ENCODE measurements at places on chromosomes 12 and 14.

GRCh38 chr14:94394581-94395207 is 6.3 kb upstream of the SERPINA1 start:
- DNase-seq = no peak

GRCh38 chr12:48779869-48780268 is 9.0 kb downstream of the ADCY6 start:
- DNase-seq = no peak

DNA sequence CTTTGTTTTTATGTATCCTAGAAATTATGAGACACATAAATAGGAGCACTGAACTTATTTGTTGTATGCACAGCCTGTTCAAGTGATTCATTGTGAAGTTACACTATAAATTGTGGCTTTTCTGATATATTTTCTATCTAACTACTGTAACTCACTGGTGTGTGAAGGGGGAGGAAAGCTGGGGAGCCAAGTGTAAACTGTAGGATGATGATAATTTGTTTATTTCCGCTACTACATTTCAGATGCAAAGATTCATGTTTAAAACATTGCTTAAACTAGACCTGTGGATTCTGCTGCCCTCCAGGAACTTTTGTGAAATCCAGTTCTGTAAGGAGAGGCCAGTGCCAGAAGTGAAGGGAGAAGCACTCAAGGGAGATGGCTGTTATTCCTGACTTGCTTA is 3.3 kb downstream of the TMTC2 start:
- DNase-seq = no peak

- no peak for DNase-seq
These were observed 98.9 kb downstream of the LRRC74A start for GRCh38 chr14:76925097-76925441.

DNA sequence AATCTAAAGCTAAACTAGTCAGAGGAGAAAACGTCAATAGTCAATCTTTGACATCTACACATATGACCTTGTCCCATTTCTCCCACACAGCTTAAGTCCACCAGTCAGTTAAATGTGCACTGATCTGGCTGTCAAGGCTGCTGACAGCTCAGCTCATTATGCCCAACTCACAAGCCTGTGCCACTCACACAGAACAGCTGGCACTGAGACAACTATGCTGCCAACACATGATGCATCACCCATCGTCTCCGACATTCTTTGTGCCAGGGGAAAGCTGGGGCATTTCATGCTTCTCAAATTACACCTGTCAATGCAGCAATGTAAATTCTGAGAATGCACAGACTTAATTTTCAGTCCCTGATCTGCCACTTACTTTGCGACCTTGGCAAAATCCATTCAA is 25.3 kb downstream of the GNS start:
- DNase-seq = no peak

DNA sequence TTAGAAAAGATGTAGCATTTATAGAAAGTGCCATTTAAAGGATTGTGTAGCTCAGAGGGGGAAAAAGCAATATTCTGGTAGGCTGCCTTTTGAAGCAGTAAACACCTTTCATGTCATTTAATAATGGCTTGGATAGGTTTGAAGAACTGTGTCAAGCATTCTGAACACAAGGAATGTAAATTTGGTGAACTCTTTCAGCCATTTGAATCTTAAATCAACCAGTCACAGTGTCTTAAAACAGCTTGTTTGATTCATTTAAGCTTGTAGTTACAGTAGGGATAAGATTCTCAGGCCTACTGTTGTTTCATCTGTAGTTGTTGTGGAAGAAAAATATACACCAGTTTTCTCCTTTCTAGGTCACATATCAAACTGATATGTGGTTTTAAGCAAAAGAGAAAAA is 299.4 kb upstream of the NOVA1 start:
- DNase-seq = no peak

GRCh38 chr12:120483621-120484020 is 12.3 kb upstream of the DYNLL1 start:
- DNase-seq = no peak

GRCh38 chr14:71324767-71325272 is 417.6 kb downstream of the PCNX1 start:
- no peak for DNase-seq

DNA sequence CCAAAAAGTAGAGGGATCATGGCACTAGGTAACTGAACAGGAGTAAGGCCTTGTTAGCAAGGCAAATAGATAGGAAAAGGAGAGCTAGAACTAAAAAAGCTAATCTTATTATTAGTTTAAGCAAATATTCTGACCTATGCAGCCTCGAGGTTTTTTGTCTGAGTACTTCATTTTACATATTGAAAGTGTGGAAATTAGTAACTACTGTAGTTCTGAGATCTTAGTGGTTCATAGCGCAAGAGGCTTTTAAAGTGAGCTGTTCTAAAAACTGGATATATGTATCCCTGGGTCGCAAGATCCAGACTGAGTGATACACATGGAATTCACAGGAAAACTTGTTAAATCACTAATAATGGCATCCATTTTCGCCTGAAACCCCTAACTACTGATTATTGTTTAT is 411.0 kb upstream of the SOX5 start:
- DNase-seq = no peak

GRCh38 chr14:59244581-59244980 is 56.1 kb downstream of the DAAM1 start:
- no peak for DNase-seq

GRCh38 chr12:132194556-132194955 is 50.3 kb downstream of the NOC4L start:
- DNase-seq = no peak

DNA sequence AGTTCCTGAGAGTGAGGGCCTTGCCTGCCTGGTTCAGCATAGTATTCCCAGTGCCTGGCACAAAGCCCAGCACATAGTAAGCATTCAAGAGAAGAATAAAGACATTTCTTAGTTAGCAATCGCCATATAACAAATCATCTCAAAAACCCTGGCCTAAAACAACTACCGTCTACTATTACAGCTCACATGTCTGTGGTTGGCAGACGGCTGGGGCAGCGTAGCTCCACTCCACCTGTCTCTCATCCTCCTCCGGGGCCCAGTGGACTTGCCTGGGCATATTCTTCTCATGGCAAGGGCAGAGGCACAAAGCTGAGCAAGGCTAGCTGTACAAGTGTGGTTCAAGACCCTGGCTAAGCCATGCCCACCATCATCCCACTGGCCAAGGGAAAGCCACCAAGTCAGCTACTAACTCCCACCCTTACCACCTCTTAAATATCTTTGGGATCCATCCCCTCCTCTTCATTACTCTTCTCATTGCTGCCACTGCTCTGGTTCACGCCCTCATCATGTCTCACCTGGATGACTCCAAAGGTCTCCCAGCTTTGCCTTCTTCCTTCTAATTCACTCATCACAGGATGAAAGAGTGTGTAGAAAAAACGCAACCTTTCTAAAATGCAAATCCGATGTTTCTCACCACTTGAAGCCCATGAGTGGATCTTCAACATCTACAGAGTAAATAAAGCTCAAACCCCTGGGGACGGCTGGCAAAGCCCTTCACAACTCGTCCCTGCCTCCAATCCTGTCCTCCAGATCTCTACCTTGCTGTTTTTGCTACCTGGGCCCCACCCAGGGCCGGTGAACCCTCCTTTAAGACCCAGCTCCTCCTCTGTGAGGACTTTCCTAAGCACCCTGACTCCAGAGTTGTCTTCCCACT is 10.4 kb downstream of the TMEM229B start:
- no peak for DNase-seq

DNA sequence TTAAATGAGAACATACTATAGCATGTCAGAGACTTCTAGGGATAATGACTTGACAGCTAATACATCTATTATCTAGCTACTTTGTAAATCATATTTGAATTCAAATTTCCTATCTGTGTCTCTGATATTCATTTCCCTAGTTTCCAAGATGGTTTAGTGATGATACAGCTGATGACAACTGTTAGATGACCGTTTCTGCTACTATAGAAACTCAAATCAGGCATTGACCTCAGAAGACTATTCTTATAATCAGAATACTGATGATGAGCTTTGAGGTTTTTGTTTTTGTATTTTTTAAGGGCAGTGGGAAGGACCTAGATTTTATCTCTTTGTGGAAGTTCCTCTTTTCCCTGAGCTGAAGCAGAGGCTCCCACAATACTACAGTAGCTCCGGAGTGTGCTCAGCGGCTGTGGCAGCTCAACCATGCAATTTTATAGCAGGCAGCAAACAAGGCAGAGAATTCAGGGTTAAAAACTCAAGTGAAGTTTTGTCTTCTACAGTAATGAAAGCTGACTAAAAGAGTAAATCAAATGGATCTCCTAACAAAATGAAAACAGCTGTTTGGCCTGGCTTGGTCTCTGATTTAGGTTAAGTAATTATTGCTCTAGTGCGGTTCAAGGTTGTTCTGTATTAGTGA is 145.1 kb downstream of the SLC25A21 start:
- DNase-seq = no peak

DNA sequence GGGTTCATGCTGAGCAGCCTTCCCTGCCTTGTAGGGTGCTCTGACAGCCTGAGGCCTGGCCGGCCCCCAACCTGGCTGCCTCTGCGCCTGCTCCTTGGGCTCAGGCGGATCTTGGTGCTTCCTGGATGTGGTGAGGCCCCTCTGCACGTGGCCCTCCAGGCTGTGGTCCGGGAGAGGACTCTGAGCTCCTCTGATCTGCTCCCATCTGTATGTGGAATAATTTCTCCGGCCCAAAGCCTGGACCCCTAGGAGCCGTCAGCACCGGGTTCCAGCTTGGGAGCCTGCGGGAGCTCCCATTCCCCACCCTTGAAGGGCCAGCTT is 21.3 kb upstream of the EIF2B2 start:
- no peak for DNase-seq

DNA sequence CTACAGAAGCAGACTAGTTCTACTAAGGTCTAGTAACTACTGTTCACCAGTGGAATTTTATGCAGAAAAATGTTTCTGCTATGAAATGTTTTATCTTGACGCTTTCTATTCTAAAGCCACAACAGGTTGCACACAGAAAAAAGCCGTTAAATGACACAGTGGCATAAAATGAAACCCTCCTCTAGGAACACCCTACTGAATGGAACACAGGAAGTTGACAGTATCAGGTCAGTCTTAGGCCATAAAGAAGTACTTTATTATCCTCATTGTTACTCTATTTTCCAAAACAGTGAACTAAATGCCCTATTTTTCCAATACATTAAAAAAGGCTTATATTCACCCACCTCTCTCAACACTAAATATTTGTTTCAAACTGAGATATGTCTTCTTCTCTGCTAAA is 21.9 kb downstream of the EPS8 start:
- no peak for DNase-seq

- no peak for DNase-seq
These were observed 29.0 kb downstream of the DLK1 start for GRCh38 chr14:100755649-100756048.

- DNase-seq = peak; percentile 62
These were observed 208.0 kb downstream of the NOVA1 start for GRCh38 chr14:26389646-26390508.

DNA sequence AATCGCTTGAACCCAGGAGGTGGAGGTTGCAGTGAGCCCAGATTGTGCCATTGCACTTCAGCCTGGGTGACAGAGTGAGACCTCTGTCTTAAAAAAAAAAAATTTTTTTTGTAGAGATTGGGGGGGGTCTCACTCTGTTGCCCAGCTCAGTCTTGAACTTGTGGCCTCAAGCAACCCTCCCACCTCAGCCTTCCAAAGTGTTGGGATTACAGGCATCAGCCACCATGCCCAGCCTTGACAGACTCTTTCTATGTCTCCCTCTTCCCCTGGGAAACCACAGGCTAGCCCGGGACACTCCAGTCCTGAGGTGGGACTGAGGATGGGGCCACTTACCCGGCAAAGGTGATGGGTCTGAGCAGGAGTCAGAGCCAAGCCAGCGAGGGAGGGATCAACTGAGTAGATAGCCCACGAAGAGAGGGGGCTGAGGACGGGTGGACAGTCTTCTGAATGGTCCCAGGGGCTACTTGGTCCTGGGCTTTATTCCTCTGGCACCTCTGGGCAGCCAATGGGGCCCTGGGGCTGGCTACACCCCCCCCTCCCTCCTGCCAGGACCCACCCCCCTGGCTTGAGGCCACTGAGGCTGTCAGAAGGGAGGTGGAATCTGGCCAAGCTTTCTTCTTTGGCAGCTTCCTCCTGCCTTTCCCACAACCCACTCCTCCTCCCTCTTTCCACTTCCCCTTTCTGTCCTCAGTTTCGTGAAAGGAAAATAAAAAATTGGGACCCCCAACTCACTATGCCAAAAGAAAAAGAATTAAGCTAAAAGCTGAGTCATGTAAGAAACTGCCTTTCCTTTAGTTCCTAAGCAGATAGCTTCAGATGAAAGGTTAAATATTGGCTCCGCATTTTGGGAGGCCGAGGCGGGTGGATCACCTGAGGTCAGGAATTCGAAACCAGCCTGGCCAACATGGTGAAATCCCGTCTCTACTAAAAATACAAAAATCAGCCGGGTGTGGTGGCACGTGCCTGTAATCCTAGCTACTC is at the start of gene SDS:
Gene SDS (minus strand): TSS at position 453 of the 981 bp plus-strand sequence. CDS start 4,179 bp downstream, outside the sequence.
- DNase-seq = peak; percentile 28

- DNase-seq = no peak
These were observed 749 bp downstream of the AKAP3 start for GRCh38 chr12:4648104-4648500.

GRCh38 chr14:93957751-93958566 is 18.4 kb downstream of the ASB2 start:
- DNase-seq = no peak

GRCh38 chr12:54571193-54572188 is 17.0 kb downstream of the PPP1R1A start:
- no peak for DNase-seq

DNA sequence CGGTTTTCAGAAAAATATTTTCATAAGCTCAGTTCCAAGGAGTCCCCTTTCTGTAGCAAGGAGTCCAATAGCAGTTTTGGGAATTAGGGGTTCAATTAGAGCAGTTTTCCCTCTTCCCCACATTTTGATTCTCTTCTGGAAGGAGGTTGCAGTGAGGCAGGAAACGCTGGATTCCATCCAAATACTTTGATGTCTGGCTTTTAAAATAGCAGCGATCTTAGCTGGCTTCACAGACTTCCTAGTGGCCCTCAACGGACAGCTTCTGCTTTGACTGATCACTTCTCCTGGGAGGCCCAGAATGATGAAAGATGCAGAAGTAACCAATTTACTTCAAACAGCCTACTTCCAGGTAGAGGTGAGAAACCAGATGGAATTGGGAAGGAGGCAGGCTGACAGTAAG is 63.1 kb downstream of the C12orf75 start:
- DNase-seq = no peak

DNA sequence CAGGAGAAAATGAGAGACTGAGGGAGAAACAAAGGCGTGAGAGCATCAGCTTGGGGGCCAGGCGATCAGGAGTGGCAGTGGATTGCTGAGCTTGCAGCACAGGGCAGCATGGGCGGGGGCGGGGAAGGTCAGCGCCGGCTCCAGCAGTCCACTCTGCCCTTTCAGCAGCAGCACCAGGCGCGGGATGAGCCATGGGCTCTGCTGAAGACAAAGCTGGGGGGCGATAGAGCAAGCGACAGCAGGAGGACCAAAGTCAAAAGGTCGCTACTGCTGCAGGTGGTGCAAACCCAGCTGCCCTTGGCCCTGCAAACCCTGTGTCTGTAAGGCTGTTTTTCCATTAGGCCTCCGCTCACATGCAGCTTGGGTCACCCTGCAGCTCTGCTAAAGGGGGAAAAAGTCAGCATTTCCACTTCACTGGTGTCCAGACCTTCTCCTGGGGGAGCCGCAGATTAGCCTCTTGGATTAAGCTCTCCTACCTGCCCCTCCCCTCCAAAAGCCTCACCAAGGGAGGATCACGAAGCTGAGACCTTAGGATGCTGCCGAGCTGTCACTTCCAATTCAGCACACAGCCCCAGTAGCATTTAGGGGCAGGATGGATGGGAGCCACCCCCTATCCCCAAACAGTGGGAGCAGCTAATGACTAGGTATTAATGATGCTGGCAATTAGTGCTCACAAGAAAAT is 204.8 kb downstream of the DPF3 start:
- DNase-seq = no peak

- no peak for DNase-seq
These were observed at the start of gene HVCN1 for GRCh38 chr12:110688446-110689280. Gene HVCN1 (minus strand): TSS chr12:110689115. CDS start chr12:110683245, 5,870 bp downstream.

GRCh38 chr14:106417224-106418049 is 891.1 kb downstream of the TMEM121 start:
- peak; percentile 27 for DNase-seq

All from cerebellar cortex (tissue), 1 donor.